ENCODE measurements at places on chromosomes 11 and 22. TPM values are rescaled to one million over a fixed set of nuclear protein-coding genes. Genes with fewer than 3 reads are reported as not detected.

GRCh38 chr11:70604630-70605467, 206.5 kb downstream of the CTTN start:
- no peak for DNase-seq

The NRGN gene
- 5.9 TPM for polyA plus RNA-seq

The UPK3A gene
- polyA plus RNA-seq = not detected

DNA sequence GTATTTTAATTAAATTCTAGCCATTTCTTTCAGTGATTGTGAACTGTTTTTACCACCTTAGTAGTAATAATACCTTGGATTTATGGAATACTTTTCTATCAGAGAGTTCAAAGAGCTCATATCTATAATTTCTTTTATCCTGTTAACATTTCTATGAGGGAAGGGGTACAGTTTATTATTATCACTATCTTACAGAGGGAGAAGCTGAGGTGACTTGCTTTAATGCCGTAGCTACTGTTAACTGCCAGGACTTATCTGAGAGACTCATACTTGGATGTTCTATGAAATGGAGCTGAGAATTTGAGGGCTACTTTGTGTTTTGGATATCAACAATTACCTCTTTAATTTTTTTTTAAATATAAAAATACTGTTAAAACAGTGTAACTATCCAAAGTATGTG, 3.3 kb downstream of the REXO2 start:
- DNase-seq = no peak

GRCh38 chr11:76935042-76935441, 74.3 kb downstream of the ACER3 start:
- DNase-seq = no peak

GRCh38 chr11:69216647-69217051, 60.9 kb downstream of the SMIM38 start:
- no peak for DNase-seq

DNA sequence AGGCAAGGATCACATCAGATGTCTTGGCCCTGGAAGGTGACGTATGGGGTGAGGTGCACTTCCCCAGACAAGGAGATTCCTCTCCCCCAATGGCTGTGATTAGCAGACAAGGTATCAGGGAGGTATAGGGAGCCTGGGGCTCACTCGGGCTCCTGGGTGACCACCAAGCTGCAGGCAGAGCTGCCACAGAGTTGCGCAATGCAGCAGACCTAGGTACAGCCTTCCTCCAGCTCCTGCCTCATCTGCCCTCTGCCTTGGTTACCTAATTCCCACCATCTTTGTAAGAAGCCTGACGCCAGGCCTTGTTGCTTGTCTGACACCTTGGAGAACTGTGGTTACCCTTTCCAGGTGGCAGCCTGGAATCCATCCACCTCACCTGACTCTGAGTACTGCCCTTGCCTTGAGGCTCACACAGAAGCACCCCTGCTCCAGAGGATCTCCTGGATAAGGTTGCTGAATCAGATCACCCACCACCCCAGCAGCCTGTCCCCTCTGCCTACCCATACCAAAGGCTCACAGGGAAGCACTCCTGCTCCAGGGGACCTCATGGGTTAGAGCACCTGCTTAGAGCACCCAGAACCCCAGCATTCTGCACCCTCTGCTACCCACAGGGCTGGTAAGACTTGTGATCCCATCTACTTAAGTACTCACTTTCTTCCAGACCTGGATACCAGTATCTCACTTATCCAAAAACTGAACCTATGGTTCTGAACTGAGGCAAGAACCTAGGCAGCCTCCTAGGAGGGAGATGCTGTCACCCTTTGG, 40.4 kb downstream of the GAB4 start:
- no peak for DNase-seq

DNA sequence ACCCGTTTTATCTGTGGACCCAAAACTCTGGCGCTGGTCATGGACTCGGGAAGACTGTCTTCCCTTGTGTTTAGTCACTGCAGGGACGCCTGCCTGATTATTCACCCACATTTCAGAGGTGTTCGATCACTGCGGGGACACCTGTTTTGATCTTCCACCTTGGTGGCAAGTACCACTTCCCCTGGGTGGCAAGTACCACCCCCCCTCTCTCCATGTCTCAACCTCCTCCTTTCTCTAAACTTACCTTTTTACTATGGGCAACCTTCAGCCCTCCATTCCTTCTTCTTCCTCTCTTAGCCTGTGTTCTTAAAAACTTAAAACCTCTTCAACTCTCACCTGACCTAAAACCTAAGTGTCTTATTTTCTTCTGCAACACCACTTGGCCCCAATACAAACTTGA, 1.9 kb upstream of the NDUFC2 start:
- no peak for DNase-seq

- DNase-seq = no peak
These were observed 14.5 kb downstream of the EMSY start for GRCh38 chr11:76459299-76459698.

The CATSPERZ gene
- 0.34 TPM for polyA plus RNA-seq

GRCh38 chr11:94184362-94184761, 55.7 kb downstream of the PANX1 start:
- no peak for DNase-seq

The BTBD10 gene
- 26.8 TPM for polyA plus RNA-seq

GRCh38 chr22:22142661-22143060, 101.9 kb upstream of the VPREB1 start:
- DNase-seq = no peak

DNA sequence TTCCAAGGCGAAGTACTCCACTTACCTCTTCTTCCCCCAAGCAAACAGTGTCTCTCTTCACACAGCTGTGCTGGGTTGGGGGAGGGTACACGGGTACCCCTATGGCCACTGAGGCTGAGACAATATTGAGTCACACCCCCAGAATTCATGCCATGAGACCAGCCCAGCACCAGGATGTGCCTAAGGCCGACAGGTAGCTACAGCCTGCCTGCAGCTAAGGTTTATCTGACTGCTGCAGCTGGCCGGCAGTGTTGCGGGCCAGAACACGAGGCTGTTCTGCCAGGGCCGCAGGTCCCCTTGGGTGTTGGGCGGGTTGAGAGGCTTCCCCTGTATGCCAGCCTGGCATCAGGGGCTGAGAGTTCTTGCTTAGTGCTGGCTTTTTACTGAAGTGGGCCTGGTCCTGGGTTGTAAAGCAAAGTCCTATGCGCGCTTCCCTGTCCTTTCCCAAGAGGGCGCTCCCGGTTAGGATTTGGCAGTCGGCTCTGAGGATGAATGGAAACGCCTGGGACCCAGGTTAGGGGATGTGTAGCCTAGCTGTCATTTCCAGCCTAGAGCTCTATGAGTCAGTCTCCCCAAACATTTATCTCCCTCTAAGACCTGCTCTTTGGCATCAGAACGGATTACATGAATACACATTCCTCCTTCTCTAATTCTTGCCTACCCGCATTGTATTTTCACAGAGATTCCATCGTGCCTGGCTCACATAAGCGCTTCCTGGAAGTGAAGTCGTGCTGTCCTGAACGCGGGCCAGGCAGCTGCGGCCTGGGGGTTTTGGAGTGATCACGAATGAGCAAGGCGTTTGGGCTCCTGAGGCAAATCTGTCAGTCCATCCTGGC, 7.1 kb downstream of the USP18 start:
- peak; percentile 89 for DNase-seq

DNA sequence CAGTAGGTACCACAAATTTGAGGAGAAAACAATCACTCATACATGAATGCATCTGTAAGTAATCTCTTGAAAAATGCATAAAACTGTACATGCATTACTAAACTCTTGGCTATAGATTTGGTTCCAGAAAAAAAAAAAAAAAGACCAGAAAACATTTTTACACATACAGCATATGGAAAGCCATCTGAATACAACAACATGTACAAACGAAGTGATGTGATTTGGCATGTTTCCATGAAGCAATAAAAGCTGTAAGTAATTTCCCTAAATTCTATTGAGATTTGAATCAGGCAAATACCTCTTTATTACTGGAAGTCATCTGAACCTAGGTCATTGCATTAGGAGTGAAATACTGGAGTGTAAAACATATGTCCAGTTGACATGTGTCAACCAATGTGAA, 31.9 kb upstream of the ZC3H12C start:
- peak; percentile 73 for DNase-seq

GRCh38 chr22:22397292-22397870, 111.2 kb downstream of the ZNF280B start:
- peak; percentile 65 for DNase-seq

DNA sequence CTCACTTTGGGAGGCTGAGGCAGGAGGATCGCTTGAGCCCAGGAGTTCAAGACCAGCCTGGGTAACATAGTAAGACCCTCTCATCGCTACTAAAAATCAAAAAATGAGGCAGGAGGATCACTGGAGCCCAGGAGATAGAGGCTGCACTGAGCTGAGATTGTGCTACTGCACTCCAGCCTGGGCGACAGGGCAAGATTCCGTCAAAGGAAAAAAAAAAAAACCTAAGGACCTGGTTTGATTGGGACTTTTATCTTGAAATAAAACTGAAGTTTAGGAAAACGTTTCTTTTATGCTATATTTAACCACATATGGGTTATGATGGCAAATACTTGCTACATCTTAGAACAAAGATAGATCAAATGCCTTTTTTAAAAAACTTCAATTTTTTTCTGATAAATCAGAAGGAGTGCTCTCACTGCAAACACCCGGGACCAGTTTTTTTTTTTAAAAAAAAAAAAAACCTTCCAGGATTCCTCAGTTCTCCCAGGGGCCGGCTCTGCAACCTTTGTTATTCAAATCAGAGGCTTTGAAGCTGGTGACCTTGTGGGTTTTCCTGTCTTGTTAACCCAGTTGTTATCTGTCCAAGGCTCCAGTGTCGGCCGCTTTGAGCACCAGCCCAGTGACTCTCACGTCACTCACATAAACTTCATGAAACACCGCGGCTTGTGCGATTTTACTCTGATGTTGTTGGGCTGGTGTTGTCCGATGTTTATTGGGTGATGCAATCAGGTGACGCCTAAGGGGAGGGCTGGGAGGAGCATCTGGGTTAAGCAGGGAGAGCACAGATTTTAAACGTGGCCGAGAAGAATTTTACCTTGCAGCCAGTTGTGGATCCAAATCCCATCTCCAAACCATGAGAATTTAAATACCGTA, 24.7 kb upstream of the SLC22A12 start:
- DNase-seq = peak; percentile 88

DNA sequence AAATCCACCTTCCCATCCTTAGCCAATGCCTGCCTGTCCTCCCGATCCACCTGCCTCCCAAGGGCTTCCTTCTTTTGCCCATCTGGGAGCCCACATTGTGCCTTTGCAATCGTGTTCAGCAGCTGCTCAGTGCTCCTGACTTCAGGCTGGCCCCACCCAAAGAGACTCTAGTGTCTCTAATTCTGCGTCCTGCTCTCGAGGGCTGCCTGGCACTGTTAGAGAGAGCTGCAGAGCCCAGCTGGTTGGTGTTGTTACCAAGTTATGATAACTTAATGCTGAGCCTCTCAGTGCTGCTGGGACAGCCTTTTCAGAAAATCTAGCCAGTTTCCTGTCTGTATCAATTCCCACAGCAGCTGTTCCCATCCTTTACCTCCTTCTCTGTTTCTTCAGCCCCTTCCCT, 69.1 kb downstream of the MICAL2 start:
- no peak for DNase-seq

Data from muscle of back (tissue), 13 donors.